ENCODE measurements at places on chromosomes 1 and 21.

DNA sequence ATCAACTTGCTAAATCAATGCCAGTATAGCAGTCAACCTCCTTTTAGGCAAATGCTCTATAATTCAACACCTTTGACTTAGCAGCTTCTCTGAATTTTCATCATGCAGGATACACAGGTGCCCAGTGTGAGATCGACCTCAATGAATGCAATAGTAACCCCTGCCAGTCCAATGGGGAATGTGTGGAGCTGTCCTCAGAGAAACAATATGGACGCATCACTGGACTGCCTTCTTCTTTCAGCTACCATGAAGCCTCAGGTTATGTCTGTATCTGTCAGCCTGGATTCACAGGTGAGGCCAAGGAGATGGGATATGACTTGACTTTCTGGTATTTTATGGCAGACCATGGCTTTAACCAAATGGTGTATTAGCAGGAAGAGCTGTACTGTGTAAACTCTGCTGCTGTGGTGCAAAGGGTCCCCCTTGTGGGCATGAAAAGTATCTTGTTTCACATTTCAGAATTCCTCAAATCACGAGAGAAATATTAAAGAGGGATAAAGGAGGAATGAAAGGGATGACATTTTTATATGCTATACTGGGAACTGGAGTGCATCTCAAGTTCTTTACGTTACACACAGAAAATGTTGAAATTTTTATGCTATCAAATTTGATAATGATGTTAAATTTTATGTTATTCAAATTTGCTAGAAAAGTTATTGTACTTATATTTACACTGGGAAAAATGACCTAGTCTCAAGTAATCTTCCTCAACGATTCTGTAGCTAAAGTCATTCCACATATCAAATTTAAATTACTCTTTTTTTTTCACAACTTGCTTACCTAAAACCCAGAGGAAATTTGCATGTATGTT lies 88.9 kb downstream of the CRB1 start:
- DNase-seq = peak; percentile 5

GRCh38 chr1:194047206-194047605 lies 860.8 kb upstream of the B3GALT2 start:
- no peak for DNase-seq

GRCh38 chr1:8816264-8816663 lies 1.2 kb downstream of the RERE start:
- DNase-seq = no peak

DNA sequence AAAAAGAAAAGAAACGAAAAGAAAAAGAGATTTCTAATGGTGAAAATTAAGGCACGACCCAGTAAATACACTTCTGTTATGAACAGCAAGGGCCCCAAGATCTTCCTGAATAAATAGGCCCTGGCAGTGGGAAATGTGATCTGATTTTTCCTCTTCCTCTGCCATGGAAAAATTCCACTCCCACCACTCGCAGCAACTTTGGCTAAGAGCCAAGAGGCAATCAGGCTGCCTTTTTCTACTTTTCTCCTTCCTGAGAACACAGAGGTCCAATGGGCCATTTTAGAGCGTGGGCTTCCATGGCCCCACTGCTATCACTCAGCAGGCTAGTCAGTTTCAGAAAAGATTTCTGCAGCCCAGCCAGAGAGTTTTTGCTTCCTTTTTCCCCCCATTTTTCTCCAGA lies 33.7 kb upstream of the AK4 start:
- no peak for DNase-seq

DNA sequence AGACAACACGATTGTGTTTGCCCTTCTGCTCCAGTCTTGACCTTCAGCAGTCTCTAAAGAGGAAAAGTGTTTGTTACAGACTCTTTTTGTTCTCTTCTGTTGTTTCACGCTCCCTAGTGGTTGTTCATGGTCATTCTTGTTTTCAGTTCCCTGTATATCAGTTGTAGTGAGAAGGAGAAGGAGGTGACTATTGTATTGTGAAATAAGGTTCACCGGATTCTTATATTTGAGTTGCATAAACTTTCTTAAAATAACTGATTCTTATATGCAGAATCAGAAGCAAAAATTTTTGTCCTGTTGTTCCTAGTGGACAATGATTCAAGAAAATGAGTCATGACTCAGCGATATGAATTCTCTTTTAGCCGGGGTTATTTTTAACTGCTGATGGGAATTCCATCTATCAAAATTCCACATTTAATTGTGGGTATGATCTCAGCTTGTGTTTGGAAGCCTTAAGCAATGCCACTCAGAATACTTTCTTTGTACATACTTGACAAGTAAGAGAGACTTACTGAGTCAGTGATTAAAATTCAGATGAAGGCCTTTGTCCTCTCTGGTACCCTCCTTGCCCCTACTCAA lies 152.2 kb downstream of the CLEC20A start:
- DNase-seq = no peak

DNA sequence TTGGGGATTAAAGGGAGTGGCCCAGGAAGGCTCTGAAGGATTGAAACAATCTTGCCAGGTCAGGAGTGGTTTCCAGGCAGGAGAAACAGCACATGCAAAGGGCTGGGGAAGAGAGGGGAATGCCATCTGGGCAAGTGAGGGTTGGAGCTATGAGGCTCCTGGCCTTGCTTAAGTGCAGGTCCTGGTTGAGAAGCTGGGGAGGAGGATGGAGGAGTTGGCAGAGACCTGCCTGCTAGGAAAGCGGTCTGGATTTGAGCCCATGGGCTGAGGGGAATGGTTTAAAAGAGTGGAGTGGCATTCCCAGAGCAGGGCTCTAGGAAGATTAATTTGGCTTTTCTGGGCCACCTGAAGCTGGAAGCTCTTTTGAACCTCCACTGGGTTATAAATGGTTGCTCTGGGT lies 9.2 kb downstream of the IGSF21 start:
- DNase-seq = no peak

DNA sequence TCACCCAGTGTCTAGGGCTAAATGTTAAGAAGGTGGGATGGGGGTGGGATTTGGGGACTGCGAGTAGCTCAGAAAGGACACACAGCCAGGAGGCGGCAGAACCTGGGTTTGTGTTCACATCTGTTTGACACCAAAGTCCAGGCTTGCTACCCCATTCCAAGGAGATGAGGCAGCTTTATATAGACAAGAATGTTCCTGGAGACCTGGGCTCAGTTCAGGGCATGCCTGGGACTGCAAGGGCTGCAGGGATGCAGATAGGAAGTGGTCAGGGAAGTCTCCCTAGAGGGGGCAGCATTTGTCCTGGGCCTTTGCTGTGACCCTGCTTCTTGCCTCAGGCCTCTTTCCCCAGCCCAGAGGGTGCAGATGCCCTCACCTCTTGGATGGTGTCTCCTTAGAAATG lies 16.3 kb downstream of the PADI3 start:
- DNase-seq = no peak

- no peak for DNase-seq
Observed at GRCh38 chr1:180033390-180033789, 78.8 kb downstream of the CEP350 start.

- no peak for DNase-seq
Observed at GRCh38 chr1:113616156-113616555, 143.1 kb downstream of the PHTF1 start.
